ENCODE measurements at places on chromosomes 11 and 22.

DNA sequence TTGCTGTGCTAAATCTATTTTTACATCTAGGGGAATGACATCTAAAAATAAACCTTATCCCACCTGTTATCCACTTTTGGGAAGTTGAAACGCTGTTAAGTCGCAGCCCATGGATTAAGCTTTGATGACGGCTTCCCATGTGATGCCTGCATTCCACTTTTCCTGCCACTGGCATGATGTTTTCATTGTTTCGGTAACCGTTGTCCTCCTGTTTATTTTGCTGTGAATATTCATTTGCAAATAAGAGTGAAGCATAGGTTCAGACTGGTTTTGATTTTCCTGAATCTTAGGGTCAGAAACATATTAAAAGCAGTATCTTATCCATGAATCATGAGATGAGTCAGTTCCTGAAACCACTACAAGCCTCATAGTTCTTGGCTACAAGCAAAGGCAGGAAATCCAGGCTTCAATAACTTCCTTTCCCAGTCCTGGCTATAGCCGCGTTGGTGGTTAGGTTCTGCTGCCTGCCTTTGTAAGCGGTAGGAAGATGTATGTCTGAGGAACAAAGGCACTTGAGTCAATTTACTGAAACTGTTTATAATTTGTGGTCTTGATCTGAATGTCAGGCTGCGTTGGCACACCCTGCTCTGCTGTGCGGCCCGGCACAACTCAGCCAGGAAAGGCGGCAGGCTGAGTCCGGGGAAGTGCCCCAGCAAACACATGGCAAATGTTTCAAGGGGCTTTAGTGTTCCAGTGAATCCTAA lies 19.4 kb downstream of the TEAD1 start:
- DNase-seq = peak; percentile 52

DNA sequence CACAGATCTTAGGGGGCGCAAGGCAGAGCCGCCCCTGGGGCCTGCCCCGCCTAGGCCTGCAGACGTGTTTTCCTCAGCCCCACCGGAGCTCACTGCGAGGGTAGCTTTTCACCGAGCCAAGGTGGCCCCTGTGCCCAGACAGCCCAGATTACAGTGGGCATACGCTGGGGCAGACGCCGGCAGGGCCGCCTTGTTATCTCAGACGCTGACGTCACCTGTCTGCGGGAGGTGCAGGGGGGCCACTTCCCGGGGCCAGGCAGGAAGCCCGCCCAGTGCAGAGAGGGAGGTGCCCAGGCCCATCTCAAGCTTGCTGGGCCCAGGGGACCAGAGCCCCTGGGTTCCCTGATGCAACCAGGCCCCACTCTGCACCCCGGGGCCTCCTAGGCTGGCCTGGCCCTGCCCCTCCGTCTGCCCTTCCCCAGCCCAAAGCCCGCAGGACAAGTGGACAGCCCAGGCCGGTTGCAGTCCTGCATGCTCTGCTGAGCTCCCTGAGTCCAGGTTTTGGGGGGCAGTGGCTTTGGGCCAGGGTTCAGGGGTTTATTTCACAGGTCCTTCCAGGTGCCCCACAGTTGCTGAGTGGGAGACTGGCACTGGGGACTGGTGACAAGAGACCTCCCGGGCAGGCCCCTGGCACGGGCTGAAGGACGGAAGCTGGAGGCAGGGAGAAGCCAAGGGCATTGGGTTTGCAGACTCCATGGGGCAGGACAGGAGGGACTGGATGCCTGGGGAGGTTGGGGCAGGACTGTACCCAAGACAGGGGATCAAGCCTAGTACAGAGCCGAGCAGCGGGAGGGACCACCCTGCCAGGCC lies 38.6 kb downstream of the IGF2 start:
- DNase-seq = peak; percentile 50

DNA sequence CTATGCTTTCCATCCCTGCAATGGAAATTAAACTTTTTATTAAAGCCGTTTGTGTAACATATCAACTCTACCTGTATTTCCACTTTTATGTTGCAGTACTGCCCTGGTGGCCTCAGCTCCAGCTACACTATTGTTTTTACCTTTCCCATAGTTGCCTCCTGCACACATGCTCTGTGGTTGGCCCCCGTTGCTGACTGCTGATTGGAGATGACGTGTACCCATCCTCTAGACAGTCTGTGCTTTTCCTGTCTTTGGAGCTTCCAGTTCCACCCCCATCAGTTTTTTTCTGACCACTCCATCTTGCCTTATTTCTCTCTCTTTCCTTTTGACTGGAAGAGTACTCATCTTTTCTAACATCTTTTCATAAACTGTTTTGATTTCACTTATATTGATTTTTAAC lies 123.8 kb downstream of the TEAD1 start:
- DNase-seq = no peak

DNA sequence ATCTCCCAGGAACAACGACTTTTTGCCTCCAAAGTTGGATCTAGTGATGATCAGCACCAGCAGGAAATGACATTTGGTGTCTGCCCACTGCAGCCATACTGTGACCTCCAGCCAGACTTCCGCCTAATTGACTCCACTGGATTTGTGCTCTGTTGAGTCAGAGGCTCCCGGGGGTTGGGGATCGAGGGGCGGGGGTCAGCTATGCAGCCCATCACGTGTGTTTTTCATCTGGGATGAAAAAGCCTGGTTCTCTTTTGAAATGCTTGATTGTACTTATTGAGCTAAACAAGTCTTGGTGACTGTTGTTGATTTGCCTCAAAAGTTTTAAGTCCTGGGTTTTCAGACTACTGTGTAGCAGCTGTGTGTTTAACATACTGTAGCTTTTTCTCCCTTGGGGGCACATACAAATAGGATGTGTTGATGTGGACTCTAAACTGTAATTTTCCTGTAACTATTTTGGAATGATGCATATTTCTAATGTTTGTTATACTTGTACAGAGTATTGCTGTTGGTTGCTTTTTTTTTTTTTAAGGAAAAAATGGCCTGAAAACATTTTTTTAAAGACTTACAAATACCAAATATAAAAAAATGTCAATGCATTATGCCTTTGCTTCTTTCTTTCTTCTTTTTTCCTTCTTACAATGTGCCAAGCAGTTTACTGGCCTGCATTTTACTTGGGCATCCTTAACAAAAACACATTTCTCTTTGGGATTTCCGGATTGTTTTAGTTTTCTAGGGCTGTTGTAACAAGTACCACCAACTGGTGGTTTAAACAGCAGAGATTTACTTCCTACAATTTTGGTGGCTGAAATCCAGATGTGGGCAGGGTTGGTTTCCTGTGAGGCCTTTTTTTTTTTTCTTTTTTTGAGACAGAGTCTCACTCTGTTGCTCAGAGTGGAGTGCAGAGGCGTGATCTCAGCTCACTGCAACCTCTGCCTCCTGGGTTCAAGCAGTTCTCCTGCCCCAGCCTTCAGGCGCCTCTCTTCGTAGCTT lies 46.1 kb upstream of the OR4B1 start:
- no peak for DNase-seq

GRCh38 chr11:74169738-74170458 lies 904 bp downstream of the C2CD3 start:
- DNase-seq = no peak

- DNase-seq = no peak
Observed at GRCh38 chr22:19984851-19985811, 31.5 kb downstream of the ARVCF start.

DNA sequence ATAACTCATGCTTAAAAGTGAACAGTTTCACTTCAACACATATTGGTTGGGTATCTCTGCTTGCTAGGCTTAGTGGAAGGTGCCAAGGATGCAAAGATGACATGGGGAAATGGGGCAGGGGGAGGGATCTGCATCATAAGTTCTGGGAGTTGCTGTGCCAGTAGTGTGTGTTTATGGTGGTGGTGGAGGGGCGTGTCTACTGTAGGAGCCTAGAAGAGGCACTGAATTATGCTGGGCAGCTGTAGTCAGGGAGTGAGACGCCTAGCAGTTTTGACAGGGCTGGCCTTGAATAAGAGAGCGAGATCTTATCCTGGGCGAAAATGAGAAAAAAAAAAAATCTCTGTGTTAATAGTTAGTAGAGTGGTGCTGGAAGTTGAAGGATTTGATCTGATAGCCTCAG lies 3.0 kb downstream of the ELMOD1 start:
- no peak for DNase-seq

- DNase-seq = no peak
Observed at GRCh38 chr11:72724021-72724551, 28.1 kb downstream of the ARAP1 start.

DNA sequence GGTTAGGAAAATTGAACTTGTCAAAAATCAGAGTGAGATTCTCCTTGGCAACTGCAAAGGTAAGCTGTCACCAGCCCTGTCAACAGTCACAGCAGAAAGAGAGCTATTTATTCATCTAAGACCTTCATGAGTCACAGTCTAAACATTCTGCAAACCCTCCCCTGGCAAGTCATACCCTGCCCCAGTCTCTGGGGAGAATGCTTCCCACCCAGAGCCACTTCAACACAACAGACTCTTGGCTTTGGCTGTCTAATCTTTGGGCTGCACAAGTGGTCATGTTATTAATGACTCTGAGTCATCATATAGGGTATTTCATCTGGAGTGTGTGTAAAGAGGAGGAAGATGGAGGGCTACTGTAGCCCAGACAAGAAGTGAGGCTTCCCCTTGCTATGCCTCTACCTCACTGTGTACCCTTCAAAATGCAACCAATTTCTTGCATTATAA lies 153.4 kb downstream of the CCDC34 start:
- DNase-seq = no peak

DNA sequence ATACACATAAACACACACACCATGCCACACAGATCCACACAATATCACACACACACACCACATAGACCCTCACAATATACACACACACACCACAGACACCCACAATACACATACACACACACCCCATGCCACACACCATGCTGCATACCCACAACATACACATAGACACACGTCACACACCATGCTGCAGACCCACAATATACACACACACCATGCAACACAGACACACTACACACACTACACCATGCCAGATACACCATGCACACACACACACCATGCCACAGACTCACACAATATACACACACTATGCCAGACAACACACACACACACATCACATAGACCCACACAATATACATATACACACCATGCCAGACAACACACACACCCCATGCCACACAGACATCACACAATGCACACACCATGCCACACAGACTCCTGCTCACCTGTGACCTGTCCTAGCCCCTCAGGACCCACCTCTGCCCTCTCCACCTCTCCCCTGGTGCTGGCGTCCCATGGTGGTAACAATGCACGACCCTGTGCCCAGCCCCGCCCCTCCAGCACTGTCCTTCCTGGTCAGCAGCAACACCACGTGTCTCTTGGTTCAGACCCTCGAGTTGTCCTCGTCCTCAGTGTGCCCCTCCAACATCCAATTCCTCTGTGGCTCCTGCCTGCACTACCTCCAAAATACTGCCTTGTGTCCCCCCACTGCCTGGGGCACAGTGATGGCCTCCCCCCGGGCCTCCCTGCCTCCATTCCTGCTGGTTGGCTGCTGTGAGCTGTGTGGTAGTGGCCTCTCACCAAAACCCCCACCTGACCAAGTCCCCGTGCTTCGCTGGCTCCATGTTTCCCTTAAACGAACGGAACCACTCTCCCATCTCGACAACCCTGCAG lies 23.7 kb upstream of the RFPL3 start:
- DNase-seq = no peak

DNA sequence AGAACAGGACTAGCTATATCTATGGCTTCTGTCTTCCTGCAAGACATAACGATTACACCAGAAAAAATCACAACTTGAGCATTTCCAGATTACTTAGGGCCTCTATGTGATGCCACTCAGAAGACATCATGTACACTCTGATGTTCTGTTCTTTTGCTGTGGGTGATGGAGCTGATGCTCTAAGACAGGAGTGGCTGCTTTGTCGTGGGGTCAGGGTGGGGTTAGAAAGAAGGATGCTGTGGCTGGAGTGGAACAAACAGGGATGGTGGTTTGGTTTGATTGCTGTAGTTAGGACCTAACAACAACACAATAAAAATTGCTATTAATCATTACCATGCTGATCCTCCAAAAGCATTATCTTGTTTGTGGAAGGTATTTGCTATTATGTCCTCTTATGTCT lies 120.3 kb upstream of the ARHGAP20 start:
- DNase-seq = no peak

DNA sequence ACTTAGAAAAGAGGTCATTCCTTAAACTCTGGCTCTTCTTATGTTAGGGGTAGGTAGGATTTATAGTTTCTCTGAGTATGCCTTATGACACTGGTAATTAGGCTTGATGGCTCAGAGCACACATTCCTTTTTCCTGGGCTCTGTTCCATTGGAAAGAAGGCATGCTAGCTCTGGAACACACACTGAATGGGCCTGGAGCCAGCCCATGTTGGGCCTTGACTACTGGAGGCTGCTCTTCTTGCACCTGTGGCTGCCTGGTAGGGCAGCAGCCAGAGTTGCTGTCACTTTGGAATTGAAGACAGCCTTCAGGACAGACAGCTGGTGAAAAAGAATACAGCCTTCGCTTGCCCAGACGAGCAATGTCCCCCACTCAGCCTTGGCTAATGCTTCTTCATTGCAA lies 18.2 kb downstream of the MCAM start:
- DNase-seq = peak; percentile 45

GRCh38 chr22:20205964-20206708 lies 55.3 kb upstream of the CCDC188 start:
- peak; percentile 54 for DNase-seq

GRCh38 chr11:34570584-34570983 lies 50.3 kb upstream of the EHF start:
- DNase-seq = no peak

- no peak for DNase-seq
Observed at GRCh38 chr11:69076129-69076791, 27.5 kb downstream of the TPCN2 start.

DNA sequence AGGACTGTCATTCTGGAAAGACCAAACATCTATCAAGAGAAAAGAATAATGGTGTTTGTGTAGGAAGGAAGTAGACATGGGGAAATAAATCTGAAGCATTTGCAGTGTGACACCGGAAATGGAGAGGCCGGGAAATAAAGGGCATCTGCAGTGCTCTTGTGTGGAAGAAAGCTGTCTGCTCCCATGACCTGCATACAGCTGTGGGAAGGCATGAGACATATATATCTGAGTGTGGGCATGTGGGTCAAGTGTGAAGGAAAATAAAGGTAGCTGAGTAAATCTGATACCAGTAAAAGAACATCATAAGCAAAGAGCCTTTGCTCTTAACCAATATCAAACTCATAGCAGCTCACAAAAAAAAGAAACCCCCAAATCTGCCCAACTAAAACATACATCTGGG lies 72.1 kb upstream of the OR5AK2 start:
- DNase-seq = no peak

- no peak for DNase-seq
Observed at GRCh38 chr11:4863876-4864275, 14.9 kb upstream of the OR51S1 start.

Data from body of pancreas (tissue), 4 donors.